Astrocyte (in vitro differentiated cells and primary cell): ENCODE measurements at places on chromosomes 1 and 21.

- peak; percentile 12 for DNase-seq
These were observed 722 bp downstream of the NPHP4 start for GRCh38 chr1:5991381-5992025.

DNA sequence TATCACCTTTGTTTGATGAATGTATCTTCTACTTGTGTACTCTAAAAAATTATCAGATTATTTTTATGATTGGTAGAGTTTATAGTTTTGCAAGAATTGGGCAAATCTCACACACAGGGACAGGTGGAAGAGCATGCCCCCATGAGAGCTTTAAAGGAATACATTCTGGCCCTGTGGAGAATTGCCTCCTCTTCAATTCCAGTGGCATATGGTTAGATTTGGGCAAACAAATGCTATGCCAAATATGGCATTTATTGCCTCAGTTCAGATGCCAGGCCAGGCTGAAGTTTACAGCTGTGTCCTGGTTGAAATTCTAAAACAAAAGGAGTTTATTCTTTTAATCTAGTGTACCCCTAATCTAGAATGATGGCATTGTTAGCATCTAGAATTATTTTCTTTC is 162.4 kb upstream of the CACYBP start:
- no peak for DNase-seq

DNA sequence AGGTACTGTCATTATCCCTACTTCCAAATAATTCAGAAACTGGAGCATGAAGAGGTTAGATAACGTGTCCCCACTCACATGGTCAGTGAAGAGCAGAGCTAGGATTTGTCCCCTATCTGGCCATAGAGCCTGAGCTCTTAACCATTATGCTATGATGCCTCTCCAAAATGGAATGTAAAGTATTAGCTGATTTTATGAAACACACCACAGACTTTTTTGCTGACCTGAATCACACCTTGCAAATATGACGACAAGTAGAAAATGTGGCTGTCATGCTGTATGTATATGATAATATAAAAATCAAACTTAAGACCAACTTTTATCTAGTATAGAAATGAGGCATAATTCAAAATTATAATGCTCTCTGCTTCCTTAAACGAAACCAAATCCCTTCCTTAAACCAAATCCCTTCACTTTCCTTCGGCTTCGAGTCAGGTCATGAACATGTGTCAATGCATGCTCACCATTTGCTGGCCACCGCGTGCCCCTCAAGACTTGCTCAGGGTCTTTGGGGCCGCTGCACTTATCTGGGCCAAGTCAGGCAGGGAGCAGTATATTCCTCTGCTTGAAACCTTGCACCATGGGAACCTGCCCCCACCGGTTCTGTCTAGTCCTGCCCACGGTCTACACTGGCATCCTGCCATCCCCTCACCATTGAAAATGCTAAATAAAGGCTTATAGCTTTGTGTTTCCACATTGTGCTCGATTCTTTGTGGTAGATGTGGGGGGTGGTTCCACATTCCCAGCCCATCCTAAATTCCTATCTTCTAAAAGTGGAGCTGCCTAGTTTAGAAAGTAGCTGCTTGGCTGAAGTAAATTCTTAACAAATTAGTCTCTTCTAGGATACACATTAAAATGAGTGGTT is 1.6 kb upstream of the TMCC2 start:
- peak; percentile 72 for DNase-seq

- DNase-seq, result no peak
These were observed 11.2 kb upstream of the SLC41A1 start for GRCh38 chr1:205824180-205824579.

DNA sequence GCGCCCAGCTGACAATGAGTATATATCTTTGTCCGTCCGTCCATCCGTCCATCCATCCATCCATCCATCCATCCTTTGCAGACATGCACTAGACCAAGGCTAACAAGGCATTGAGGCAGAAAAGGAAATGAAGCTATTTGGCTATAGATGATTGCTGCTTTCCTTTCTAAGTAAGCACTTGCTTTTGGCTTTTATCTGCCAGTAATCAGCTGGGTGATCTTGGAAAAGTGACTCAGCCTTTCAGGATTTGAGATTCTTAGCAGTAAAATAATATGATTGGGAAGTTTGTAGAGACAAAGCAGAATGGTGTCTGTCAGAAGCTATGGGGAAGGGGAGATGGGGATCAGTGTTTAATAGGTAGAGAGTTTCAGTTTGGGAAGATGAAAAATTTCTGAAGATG is 22.7 kb downstream of the ZFYVE9 start:
- DNase-seq, result peak; percentile 40

DNA sequence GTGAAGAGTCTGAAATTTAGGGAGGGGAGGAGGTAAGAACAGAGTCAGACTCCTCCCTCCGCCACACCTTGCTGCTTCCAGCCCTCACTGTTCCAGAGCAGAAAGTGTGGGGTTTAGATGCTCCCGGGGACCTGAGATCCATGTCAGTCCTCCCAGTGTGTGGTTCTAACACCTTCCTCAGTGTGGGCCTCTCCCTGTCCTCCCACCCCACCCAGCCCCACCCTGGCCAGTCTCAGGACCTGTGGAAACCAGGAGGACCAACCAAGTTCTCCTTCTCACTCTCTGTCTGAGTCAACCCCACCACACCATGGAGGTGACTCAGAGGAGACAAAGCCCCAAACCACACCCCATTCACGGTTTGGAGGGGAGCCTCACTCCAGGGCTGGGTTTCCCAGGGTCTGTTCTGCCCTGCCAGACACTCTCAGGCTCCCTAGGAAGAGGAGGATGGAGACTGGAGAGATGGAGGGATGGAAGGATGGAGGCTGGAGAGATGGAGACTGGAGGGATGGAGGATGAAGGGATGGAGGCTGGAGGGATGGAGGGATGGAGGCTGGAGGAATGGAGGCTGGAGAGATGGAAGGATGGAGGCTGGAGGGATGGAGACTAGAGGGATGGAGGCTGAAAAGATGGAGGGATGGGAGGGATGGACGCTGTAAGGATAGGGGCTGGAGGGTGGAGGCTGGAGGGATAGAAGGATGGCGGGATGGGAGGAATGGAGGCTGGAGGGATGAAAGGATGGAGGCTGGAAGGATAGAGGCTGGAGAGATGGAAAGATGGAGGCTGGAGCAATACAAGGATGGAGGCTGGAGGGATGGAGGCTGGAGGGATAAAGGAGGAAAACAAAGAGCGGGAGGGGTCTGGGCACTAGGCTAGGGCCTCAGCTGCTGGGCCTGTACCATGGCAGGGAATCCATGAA is 100.9 kb upstream of the RUNX3 start:
- DNase-seq, result peak; percentile 41

- no peak for DNase-seq
These were observed 5.7 kb downstream of the GFI1 start for GRCh38 chr1:92480813-92481598.

DNA sequence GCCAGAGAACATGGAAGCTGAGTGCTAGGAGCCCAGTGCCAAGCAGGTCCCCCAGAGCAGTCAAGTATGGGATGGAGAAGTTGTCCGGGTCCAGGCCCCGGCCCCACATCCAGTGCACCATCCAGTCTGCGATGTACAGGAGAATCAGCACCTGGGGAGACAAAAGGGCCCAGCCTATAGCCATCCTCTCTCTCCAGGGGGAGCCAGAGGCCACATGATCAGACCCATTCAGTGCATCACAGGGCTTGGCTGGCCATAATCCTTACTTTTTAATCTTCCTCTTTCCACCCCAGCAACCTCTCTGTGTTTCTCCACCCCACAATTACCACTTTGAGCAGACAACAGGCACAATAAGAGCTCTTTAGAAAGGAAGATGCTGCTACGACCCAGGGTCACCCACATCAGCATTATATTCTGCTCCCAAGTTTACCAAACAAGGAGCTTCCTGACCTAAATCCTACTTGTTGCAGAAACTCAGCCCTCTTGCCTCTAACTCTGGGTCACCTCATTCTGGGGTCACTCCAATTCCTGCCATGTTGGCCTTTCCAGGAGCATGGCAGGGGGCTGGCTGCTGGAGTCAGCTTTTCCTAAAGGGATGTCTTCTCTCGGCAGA is 16.4 kb upstream of the RAB29 start:
- DNase-seq, result no peak

DNA sequence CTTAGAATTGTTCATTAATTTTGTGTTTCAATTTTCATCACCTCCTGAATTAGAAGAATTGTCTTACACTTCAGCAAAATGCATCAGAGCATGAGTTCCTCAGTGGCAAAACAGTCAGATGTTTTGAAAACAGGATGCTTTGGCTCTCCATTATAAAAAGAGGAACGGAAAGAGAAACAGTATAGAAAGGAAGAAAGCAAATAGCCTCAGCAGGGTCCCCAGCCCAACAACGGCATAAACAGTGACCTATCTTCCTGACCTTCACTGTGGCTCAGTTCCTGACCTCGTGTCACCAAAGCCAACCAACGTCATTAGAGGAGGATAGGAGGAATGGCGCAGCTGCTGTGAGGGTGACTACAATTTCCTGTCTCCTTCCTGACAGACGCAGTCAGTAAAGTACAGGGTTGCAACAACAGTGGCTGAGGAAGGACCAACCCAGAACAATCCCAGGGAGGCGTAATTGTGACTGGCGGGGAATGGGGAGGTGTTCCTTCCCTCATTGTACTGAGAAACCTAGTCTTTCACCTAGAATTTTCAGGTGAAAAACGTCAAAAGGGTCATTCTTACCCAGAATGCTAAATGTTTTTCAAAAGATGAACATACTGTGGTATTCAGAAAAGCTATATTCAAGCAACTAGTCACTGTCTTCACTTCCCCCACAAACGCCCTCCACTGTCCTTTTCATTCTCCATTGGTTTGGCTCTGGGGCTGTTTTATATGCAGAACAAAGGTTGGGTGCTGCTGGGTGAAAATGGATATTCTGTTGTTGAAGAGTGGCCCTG is 197.9 kb upstream of the SGIP1 start:
- DNase-seq, result no peak
